ENCODE measurements at places on chromosomes 1 and 21.

GRCh38 chr1:222928212-222928611 lies 113.4 kb downstream of the DISP1 start:
- peak; percentile 14 for DNase-seq

- no peak for DNase-seq
Observed at GRCh38 chr1:167423684-167424619, 94.4 kb downstream of the CD247 start.

DNA sequence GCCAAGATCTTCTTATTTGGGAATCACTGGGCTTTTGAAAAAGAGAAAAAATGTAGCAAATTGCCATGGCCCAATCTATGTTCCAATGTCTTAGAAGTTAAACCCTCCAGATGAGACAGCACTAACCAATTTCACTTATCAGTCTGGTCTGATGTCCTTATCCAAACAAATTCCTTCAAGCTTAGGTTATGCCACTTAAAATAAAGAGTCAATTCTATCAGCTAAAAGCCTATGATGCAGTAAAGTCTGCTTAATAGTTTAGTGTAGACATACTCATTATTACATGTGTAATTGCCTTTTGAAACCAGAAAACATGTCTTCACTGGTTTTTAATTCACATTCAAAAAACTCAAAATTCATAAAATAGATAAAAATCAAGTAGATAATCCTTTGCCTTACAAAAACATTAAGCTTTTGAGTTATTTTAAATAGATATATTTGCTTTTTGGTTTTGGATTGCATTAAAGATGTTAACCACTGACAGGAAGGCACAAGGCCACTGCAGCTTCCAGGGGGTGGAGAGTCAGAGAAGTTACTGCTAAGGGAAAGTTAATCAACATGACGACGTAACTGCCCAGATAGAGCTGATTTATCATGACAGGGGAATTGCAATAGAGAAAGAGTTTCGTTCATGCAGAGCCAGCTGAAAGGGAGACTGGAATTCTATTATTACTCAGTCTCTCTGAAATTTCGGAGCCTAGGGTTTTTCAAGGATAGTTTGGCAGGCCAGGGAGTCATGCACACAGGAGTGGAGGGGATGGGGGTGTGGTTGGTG lies 106.1 kb downstream of the MAP3K21 start:
- DNase-seq = no peak

GRCh38 chr1:54377040-54377691 lies 29.0 kb downstream of the SSBP3 start:
- DNase-seq = no peak

GRCh38 chr21:21730512-21730911 lies 732.3 kb downstream of the NCAM2 start:
- no peak for DNase-seq

DNA sequence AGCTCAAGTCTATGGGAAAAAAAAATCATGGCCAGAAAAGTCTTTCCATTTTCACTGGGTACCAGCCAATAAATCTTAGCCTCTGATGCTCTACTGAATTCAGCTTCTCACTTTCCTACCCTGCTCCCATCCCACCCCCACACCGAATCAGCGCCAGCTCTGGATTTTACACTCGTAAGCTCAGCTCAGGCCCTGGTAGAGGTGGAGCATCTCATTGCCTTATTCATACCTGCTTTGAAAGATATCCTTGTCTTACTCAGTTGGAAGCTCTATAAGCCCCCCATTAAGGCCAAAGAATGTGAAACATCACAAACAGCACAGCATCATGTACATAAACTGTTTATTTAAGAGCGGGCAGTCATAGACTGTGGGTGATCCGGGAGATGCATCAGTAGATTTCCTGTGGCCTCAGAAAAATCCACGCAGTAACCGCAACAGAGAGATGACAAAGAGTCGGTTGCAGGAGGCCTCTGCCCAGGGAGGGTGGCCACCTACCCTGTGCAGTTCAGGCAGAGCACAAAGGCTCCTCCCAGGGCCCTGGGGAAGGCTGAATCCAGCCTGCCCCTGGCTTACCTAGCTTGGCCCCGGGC lies 36.4 kb upstream of the ETS2 start:
- no peak for DNase-seq

- DNase-seq = peak; percentile 24
Observed at GRCh38 chr1:160354388-160354985, 11.3 kb downstream of the NCSTN start.

- no peak for DNase-seq
Observed at GRCh38 chr21:10641107-10641506, 119.7 kb downstream of the TPTE start.

- no peak for DNase-seq
Observed at GRCh38 chr1:30130099-30130498, 593.3 kb downstream of the MATN1 start.

- DNase-seq = peak; percentile 47
Observed at GRCh38 chr21:20040768-20041167, 957.4 kb upstream of the NCAM2 start.

DNA sequence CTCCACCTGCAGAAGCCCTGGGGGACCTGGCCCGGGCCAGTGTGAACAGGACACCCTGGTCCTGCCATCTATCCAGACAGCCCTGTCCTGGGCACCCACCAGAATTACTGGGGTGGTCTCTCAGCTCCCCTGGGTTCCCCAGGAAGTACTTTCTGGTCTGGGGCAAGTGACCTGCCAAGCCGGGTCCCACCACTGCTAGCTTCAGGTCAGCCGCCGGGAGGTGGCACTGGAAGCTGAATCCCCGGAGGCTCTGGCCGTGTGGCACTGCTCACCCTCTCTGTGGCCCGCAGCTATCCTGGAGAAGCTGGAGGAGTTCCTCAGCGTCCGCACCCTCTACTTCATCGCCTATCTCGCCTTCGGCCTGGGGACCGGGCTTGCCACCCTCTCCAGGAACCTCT lies 21.3 kb downstream of the SLC45A1 start:
- DNase-seq = no peak

- no peak for DNase-seq
Observed at GRCh38 chr1:24206516-24207394, 19.7 kb upstream of the IFNLR1 start.

GRCh38 chr1:220430586-220430985 lies 97.3 kb upstream of the MARK1 start:
- DNase-seq = no peak

GRCh38 chr1:228210076-228210651 lies 2.3 kb downstream of the OBSCN start:
- DNase-seq = no peak

DNA sequence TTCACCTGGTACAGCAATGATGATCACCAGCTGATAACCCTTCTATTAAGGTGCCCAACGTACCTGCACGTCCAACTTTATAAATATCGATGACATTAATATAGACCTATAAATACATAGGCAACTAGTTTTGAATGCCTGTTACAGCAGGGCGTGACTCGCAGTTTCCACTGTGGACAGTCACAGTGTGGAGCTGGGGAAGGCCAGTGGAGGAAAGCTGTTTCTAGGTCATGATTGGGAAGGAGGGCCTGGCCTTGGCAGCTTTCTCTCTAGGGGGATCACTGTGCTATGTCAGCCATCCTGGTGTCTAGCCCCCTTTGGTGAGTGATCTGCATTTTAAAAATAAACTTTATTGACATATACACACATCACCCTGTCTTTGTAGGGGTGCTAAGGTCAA lies 4.4 kb upstream of the PRDM15 start:
- no peak for DNase-seq

GRCh38 chr1:212981025-212981495 lies 30.7 kb downstream of the VASH2 start:
- peak; percentile 42 for DNase-seq

DNA sequence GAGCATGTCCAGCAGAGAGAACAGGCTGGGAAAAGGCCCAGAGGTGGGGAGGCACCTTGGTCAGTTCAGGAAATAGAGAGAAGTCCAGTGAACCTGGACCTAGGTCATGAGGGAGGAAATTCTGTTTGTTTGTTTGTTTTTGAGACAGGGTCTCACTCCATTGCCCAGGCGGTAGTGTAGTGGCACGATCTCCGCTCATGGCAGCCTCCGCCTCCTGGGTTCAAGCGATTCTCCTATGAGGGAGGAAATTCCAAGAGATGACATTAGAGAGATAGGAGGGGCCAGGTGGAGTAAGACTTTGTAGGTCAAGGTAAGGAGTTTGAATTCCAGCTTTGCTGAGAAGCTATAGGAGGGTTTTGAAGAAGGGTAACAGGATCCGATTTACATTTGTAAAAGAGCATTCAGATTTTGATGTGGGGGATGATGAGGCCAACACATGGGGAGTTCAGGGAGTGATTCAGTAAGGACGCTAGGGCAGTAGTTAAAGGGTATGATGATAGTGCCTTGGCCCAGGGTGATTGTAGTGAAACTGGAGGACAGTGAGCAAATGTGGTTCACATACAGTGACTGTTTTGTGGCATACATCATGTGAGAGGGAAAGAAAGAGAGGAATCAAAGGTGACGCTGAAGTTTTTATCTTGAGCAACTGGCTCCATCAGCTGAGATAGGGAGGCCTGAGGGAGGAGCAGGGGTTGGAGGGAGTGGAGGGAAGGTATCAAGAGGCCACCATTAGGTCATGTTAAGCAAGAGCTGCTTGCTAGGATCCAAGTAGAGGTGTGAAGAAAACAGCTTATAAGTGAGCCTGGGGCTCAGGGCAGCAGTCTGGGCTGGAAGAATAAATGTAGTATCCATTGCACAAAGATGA lies 8.3 kb upstream of the TRABD2B start:
- peak; percentile 6 for DNase-seq

DNA sequence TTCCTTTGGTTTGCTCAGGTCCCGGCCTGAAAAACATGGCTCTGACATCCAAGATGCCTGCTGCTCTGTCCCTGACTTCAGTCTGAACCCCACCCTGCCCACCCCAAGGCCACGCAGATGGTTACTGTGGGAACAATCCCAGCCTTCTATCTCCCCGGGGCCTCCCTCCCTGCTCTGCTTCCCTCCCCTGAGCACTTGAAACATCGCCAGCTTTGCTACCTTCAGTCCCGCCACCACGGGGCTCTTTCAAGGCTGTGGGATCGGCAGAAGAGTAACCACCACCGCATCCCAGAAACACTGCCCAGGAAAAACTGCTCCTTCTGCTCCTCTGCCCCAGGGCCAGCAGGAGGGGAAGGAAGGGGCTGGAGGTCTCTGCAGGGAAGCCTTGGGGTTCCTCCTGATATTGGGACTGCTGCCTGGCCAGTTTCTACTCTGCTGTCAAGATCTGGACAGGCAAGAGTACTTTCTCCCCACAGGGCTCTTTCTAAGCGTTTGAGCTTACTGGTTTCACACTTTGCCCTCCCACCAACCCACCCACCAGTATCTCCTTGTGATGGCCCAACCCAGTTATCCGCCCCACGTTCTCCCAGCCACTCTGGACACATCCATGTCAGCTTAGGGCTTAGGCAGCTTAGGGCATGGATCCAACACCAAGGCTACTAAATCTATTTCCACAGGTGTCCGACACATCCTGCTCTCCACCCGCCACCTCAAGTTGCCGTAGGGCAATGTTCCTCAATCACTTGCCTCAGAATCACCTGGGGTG lies 8.4 kb downstream of the ETNK2 start:
- DNase-seq = no peak

- peak; percentile 8 for DNase-seq
Observed at GRCh38 chr1:53572065-53572814, 113.0 kb downstream of the DMRTB1 start.

DNA sequence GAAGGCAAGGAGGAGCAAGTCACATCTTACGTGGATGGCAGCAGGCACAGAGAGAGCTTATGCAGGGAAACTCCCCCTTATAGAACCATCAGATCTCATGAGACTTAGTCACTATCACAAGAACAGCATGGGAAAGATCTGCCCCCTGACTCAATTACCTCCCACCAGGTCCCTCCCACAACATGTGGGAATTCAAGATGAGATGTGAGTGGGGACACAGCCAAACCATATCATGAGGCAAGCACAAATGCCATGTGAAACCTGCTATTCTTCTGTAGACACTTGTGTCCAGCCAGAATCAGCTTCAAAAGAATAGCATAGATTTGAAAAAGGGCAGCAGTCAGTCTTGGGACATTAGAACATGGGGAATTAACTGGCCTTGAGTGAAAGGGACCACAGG lies 32.2 kb upstream of the UBE2U start:
- DNase-seq = no peak

DNA sequence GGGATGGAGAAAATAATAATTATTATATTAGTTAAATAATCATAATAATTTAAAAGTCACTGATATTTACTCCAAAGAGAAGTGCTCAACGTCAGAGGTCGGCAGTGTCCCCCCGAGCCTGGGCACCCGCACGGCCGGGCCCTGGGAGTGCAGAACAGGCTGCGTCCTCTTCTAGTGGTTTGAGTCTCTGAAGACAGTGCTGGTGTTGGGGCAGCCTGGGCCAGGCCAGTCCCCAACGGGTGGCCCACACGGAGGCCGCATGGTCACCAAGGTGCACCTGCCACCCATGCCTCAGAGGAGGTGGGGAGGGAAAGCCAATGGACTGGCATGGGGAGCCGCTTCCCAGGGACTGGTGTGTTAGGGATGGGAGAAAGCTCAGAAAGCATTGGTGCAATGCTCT lies 27.3 kb downstream of the WNT9A start:
- DNase-seq = no peak

DNA sequence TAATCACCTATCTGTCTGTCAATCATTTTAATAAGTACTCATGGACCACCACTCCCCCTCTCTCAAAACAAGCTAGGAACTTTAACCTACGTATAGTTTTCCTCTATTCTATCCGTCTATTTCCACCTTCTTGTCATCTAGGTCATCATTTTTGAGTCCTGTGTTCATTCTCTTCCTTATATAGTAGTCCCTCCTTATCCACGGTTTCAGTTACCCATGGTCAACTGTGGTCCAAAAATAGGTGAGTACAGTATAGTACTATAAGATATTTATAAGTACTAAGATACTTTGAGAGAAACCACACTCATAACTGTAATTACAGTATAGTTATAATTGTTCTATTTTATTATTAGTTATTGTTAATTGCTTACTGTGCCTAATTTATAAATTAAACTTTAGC lies 7.5 kb downstream of the PKN2 start:
- no peak for DNase-seq

Data from small intestine (tissue), 16 donors.